ENCODE measurements at places on chromosomes 2 and 18. TPM values are rescaled to one million over a fixed set of nuclear protein-coding genes. Genes with fewer than 3 reads are reported as not detected.

Gene KATNAL2
- total RNA-seq, result 10.3 TPM

Gene ACOXL
- total RNA-seq, result not detected

Gene CFAP210
- total RNA-seq, result not detected

Gene PLGLB1
- 4.5 TPM for total RNA-seq

Gene DPY30
- 61.0 TPM for total RNA-seq

Gene MOGAT1
- total RNA-seq, result not detected

Gene SERPINB2
- not detected for total RNA-seq

Gene PARD3B
- 5.6 TPM for total RNA-seq

Gene DPYSL5
- not detected for total RNA-seq

Gene ARHGAP28
- 0.35 TPM for total RNA-seq

Gene IL37
- not detected for total RNA-seq

Gene AKAIN1
- not detected for total RNA-seq

Gene ACVR1
- 57.3 TPM for total RNA-seq

Gene SNTG2
- total RNA-seq, result not detected

Gene FHOD3
- 117 TPM for total RNA-seq

Gene CLEC4F
- not detected for total RNA-seq

Gene RGPD4
- under 0.01 TPM for total RNA-seq

Gene MSTN
- not detected for total RNA-seq

Gene LYPD1
- total RNA-seq, result 9.6 TPM

Gene ZNF513
- total RNA-seq, result 9.2 TPM

Gene ALK
- not detected for total RNA-seq

Gene C1QL2
- not detected for total RNA-seq

Gene AGXT
- not detected for total RNA-seq

Gene TRAF3IP1
- 25.3 TPM for total RNA-seq

Gene TDRD15
- not detected for total RNA-seq

Gene RAPGEF4
- total RNA-seq, result 1.2 TPM

Gene RAB17
- 11.9 TPM for total RNA-seq

Gene SCN3A
- total RNA-seq, result 23.8 TPM

Gene C2orf81
- 3.9 TPM for total RNA-seq

Gene SPATA3
- total RNA-seq, result not detected

Gene FLACC1
- 0.45 TPM for total RNA-seq

Gene UGT1A3
- 4.1 TPM for total RNA-seq

Gene FN1
- 4,728 TPM for total RNA-seq

Gene RAX
- not detected for total RNA-seq

Gene TFPI
- total RNA-seq, result 155 TPM

Gene ZNF2
- total RNA-seq, result 10.3 TPM

Gene CSRNP3
- 4.2 TPM for total RNA-seq

Gene ANKRD23
- 2.2 TPM for total RNA-seq

Gene SMYD1
- total RNA-seq, result not detected

Gene FBXO48
- total RNA-seq, result 0.17 TPM

Gene SLC66A3
- 81.1 TPM for total RNA-seq

Gene LYG2
- not detected for total RNA-seq

Gene C2orf92
- total RNA-seq, result 3.9 TPM

Gene ANKRD62
- total RNA-seq, result not detected

Gene YPEL5
- 187 TPM for total RNA-seq

Gene SALL3
- 0.17 TPM for total RNA-seq

Gene CYP27A1
- total RNA-seq, result 42.8 TPM

Data from renal cortical epithelial cell (primary cell).